ENCODE measurements at places on chromosomes 12 and 14.

- DNase-seq: no peak
Observed at GRCh38 chr12:12406762-12407161, 49.9 kb downstream of the BORCS5 start.

GRCh38 chr14:44732144-44732543 lies 225.1 kb upstream of the FSCB start:
- DNase-seq: peak; percentile 30

- no peak for DNase-seq
Observed at GRCh38 chr12:45270951-45271350, 55.1 kb downstream of the ANO6 start.

GRCh38 chr12:12608557-12608957 lies 3.1 kb upstream of the CREBL2 start:
- DNase-seq: peak; percentile 19

GRCh38 chr14:65828396-65828795 lies 415.9 kb downstream of the FUT8 start:
- peak; percentile 47 for DNase-seq
